EH (cell line): ENCODE measurements at places on chromosomes 6 and 20.

DNA sequence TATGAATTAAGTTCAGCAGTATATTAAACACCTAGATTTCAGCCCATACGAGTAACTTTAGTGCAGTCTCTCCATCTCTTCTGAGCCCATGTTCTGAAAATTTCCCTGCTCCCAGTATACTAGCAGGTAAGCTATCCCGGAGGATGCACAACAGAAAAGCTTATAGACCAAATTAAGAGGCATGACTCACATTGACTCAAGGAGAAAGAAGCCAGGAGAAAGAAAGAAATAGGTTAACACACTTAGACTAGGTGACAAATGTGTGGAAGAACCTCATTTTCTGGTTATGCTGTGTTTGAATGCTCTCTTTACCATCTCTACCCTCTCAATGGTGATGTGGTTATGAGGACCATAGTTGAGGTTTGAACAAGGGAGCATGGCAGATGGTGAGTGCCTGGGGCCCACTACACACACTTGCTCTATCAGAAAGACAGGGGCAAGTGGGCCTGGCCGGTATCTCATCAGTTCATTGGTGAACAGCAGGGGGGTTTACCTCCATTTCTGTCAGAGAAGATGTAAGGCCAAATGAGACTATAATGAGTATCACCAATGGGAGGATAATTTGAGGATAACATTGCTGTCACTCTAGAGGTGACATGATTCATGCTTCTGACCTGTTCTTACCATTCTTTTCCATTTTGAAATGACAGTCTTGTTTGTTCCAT is 902.3 kb upstream of the FLRT3 start:
- no peak for DNase-seq

GRCh38 chr6:72589096-72589495 is 32.8 kb upstream of the KCNQ5 start:
- DNase-seq = peak; percentile 28

DNA sequence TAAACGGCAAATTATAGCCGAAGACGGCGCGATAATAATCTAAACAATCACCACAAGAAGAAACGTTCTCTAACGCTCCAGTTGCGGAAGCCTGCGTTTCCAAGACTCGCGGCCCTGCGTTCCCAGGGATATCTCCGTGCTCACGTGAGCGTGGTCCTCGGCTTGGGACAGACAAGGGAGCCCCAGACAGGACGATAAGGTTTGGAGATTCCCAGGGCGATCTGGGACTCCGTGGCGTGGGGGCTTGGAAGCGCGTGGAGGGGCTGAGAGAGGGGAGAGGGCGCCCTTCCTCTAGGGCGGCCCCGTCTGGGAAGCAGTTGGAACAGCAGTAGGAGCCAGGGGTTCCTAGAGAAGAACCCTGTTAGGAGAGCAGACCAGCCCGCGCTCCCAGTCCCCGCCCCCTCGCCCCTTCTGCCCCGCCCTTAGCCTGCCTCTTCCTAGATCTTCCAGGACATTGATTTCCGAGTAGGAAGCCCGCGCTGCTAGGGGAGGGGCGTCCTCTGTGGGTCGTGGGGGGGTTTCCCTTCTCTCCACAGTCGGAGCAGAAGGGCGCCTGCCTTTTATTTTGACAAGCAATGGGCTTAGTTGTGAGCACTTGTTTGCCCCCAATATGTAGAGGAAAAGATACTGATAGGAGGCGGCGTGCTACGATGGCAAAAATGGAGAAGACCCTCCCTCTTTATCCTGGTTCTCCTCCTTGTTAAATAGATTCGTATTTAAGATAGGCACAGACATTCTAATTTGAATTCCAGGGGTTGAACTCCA is 10.6 kb downstream of the NRN1 start:
- DNase-seq = peak; percentile 76

DNA sequence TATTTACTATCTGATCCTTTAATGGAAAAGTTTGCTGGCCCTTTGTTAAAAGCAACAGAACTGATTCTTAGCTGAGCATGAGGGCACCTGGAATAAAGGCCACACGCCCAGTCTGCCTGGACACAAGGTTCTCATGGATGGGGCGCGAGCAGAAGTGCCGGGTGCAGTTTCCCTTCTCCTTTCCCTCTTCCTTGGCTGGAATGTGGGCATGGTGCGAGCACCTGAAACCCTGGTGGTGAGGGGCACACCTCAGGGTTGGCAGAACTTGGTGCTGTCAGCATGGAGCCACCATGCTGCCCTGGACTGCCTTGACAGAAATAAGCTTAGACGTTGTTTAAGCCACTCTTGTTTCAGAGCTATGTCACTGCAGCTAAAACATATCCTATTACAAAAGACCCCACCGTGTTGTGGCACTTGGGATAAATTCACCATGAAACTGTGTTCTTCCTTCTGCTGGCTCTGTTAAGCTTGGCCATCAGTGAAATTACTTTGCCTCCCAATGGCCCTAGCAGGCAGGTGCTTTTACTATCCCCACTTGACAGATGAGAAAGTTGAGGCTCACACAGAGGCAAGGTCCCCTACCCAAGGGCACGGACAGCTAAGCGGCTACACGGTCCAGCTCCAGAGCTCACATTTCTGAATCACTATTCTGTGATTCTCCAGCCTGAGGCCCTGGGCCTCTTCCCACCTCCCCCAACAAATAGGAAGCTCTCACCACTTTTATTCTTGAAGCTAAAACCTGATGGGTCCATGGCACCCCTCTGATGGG is 115.9 kb downstream of the PREX1 start:
- DNase-seq = no peak

- DNase-seq = no peak
Measured at GRCh38 chr6:91127752-91128151, 540.9 kb upstream of the MAP3K7 start.
